Epithelial cell of proximal tubule (primary cell): ENCODE measurements at places on chromosomes 16 and 17. TPM values are rescaled to one million over a fixed set of nuclear protein-coding genes. Genes with fewer than 3 reads are reported as not detected.

The CPHXL gene
- not detected in 2 replicates for total RNA-seq

DNA sequence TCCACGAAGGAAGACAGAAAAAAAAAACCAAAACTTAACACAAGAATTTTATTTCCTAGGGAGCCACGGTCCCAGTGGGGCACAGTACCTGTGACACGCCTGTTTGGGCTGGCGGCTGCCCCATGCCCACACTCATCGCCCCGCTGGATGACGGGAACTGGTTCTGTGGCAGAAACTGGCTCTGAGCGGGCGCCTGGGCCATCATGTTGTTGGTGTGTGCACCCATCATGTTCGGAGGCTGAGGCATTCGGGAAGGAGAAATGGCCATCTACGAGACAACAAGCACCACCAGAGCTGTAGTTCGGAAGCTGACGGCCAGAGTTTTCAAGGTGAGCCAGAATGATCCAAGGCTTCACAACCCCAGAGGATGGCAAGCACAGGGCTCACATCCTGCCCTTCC is 56.3 kb upstream of the TRAP1 start:
- DNase-seq = no peak

GRCh38 chr16:28925386-28926228 is 569 bp upstream of the RABEP2 start:
- no peak for DNase-seq

The MEAK7 gene
- total RNA-seq = 22.4 and 23.1 TPM in 2 replicates

- no peak for DNase-seq
Observed at GRCh38 chr16:16989368-16989767, 481.4 kb downstream of the XYLT1 start.

DNA sequence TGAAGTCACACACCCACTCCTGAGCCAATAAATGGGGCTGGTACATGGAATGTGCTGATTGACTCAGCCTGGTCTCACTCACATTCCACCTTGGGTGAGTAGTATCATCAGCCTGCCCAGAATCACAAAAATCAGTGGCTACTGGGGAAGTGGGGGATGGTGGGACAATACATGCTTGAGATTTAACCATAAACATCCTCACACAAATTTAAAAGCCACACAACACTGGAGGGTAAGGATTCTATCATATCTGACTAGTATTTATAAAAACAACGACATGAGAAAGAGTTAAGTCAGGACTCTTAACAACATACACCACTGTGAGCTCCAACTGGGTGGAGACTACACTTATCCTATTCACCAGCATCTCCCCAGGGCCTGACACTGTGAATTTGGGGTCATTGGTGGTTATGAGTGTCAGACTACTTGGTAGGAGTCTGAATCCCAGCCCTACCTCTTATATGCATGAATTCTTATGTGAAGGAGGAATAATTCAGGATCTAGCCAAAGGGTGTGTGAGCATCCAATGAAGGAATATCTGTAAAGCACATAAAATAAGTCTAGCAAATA is 26.0 kb upstream of the IRX6 start:
- DNase-seq = peak; percentile 71

- no peak for DNase-seq
Observed at GRCh38 chr17:69473841-69474831, 59.6 kb downstream of the MAP2K6 start.

DNA sequence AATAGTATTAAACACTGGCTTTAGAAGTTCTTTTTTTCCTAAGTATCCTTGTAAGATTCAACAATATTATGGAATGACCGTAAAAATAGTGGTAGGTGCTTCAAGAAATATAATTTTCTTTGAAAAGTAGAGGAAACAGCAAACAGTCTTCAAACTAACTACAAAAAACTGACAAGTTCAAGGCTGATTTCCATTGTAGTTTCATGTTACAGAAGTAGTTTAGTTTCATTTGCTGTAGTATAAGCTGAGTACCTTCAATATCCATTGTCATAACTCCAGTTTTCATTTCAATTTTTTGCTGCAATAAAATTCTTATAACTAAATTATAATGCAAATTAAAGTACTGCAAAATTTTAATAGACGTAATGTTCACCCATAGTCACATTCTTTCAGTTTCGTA is 19.3 kb downstream of the PHKB start:
- DNase-seq = no peak

The SDR42E2 gene
- 0.12 TPM in 1 of 2 replicates, not detected in the other for total RNA-seq

DNA sequence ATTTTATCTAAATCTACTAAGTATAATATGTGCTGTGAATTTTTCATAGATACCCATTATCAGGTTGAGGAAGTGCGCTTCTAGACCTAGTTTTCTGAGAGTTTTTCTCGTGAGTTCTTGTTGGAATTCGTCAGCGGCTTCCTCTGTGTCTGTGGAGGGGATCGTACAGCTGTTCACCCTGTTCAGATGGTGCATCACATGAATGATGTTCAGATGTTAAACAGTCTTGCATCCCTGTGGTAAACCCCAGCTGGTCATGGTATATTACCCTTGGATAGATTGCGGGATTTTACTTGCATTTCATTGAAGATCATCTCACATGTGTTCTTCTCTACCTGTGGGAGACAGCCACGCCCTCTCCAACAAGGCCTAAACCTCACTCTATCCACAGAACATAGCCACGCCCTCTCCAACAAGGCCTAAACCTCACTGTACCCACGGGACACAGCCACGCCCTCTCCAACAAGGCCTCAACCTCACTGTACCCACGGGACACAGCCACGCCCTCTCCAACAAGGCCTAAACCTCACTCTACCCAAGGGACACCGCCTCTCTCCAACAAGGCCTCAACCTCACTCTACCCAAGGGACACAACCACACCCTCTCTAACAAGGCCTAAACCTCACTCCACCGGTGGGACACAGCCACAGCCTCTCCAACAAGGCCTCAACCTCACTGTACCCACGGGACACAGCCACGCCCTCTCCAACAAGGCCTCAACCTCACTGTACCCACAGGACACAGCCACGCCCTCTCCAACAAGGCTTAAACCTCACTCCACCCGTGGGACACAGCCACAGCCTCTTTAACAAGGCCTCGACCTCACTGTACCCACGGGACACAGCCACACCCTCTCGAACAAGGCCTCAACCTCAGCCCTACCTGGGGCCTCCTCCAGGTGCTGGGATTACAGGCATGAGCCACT is 180.2 kb upstream of the CHMP6 start:
- DNase-seq = no peak

The TBC1D28 gene
- total RNA-seq = not detected in 2 replicates

DNA sequence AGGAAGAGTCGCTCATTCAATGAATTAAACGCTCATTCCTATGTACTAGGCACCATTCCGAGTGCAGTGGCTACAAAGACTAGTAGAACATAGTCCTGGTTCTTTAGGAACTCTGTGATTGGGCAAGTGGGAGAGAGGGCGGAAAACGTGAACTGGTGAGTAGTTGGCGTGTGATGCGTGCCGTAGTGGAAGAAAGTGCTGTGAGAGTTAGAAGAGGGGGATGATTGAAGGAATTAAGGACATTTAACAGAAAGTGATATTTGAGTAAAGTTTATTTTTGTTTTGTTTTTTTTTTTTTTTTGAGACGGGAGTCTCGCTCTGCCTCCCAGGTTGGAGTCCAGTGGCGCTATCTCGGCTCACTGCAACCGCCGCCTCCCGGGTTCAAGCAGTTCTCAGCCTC is 7.9 kb upstream of the SLFN14 start:
- no peak for DNase-seq

DNA sequence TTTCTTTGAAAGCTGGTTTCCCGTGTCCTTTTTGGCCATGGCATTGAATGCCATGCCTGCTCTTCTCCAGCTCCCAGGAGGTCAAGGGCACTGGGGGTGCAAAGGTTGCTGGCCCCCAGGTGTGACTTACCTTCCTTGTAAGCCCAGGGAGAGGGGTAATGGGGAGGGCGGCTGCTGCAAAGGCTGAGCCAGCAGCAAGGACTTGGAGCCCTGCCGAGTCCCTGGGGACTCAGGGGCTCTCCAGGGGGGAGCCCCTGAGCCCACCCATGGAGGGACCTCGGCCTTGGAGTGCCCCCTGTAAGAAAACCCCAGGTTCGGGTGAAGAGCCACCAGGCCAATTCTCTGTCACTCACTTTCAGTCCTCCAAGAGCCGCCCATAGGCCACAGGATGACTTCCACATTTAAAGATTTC is 5.9 kb upstream of the CCL22 start:
- no peak for DNase-seq

- DNase-seq = no peak
Observed at GRCh38 chr16:84027625-84028024, 15.0 kb downstream of the SLC38A8 start.

The OVCA2 gene
- total RNA-seq = 55.4 and 60.9 TPM in 2 replicates
